Activated T-helper 2 cell treated with anti-CD3 and anti-CD28 coated beads, Interferon-gamma antibody, Interleukin-2, Interleukin-4, amounts not matched to agents 10 μg/mL and 5 μg/mL and 100 μg/mL, durations not matched to agents 14 hours and 24 hours and 36 hours (primary cell): ENCODE measurements at places on chromosomes 4 and X. TPM values are rescaled to one million over a fixed set of nuclear protein-coding genes. Genes with fewer than 3 reads are reported as not detected.
A peak's percentile ranks its signal among the peaks of the same experiment; 100 is the strongest.

The FGFBP1 gene
- total RNA-seq: not detected in 2 replicates

- H3K4me1 ChIP-seq: no peaks in the 10 kb centered on the region
- H3K27ac ChIP-seq: no peak overlapping the region
- no peaks in the 10 kb centered on the region for H3K36me3 ChIP-seq
Observed at GRCh38 chr4:11720292-11720691, 291.6 kb upstream of the HS3ST1 start.

- no peak overlapping the region for H3K27ac ChIP-seq
- no peak for DNase-seq
- no peaks in the 10 kb centered on the region for H3K36me3 ChIP-seq
- H3K27me3 ChIP-seq: no peaks in the 10 kb centered on the region
Observed at GRCh38 chr4:71288875-71289274, 49.9 kb upstream of the SLC4A4 start.

DNA sequence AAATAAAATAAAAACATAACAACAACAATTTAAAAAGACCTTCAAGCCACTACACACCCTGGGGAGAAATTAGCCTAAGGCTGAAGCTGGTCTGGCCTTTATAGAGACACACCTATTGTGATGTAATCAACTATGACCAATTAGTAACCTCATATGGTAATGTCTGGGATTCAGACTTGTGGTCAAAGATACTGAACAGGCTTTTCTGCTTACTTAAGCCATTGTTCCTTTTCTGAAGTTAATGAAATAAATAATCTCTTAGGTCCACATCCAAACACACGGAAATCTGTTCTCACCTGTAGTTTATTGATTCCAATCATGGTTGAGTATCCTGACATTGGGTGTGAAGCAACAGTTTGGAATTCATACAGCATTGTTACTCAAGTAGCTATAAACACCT lies 152.5 kb downstream of the PLS3 start:
- H3K4me1 ChIP-seq: no peaks in the 10 kb centered on the region
- DNase-seq: no peak
- H3K27ac ChIP-seq: no peak overlapping the region
- H3K36me3 ChIP-seq: no peaks in the 10 kb centered on the region
- no peak overlapping the region for H3K4me3 ChIP-seq

- peaks cover 39% of the 10 kb centered on the region for H3K4me1 ChIP-seq
- H3K27ac ChIP-seq: peak overlapping the region; percentile 89
- no peak for DNase-seq
- no peaks in the 10 kb centered on the region for H3K27me3 ChIP-seq
Observed at GRCh38 chrX:118502161-118502789, 6.7 kb downstream of the DOCK11 start.

The LRCH2 gene
- not detected in 2 replicates for total RNA-seq

The SASH3 gene
- total RNA-seq: 89.8 and 102 TPM in 2 replicates

DNA sequence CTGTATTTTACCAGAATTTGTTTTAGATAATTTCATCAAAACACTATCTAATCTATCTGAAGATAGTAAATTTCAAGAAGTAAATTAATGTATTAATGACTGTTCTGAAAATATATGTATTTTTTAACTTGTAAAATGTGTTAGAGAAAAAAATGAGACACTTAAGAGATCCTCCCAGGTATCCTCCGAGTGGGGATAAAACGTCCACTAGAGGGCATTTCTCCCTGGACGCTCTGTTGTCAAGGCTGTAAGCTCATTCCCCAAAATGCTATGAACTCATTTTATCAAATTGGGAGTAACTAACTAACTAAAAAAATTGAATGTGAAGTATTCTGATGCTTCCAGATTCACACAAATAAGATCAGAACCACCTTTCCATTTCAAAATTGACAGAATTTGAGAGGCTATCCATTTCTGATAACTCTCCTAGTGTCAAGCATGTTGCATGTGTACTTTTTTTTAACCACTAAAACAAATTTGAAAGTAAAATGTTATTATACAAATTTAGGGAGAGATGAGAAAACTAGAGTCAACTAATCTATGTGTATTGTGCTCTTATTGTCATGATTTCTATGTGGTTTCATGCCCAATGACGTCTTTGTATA lies 337.3 kb upstream of the HS3ST1 start:
- no peak overlapping the region for H3K27ac ChIP-seq
- no peak overlapping the region for H3K4me3 ChIP-seq
- H3K36me3 ChIP-seq: no peaks in the 10 kb centered on the region
- DNase-seq: no peak
- no peaks in the 10 kb centered on the region for H3K4me1 ChIP-seq

The SSX1 gene
- not detected in 2 replicates for total RNA-seq

GRCh38 chrX:39613482-39613995 lies 484.2 kb downstream of the BCOR start:
- peaks cover 38% of the 10 kb centered on the region for H3K4me1 ChIP-seq
- H3K4me3 ChIP-seq: peak overlapping the region; percentile 85
- no peak for DNase-seq
- no peaks in the 10 kb centered on the region for H3K36me3 ChIP-seq
